ENCODE measurements at places on chromosomes 3 and 15. TPM values are rescaled to one million over a fixed set of nuclear protein-coding genes. Genes with fewer than 3 reads are reported as not detected.

The POMGNT2 gene
- 13.6 TPM for total RNA-seq

The CCDC9B gene
- total RNA-seq, result 0.44 TPM

The APH1B gene
- total RNA-seq, result 13.0 TPM

The HRG gene
- not detected for total RNA-seq

The ARGFX gene
- total RNA-seq, result not detected

The AP3S2 gene
- 19.4 TPM for total RNA-seq
